ENCODE measurements at places on chromosomes 1 and 21. TPM values are rescaled to one million over a fixed set of nuclear protein-coding genes. Genes with fewer than 3 reads are reported as not detected.

Gene C1QB
- not detected for total RNA-seq

Gene KRTAP13-2
- not detected for total RNA-seq

Gene SMCP
- total RNA-seq = not detected

Gene VWA5B1
- total RNA-seq = 0.19 TPM

Gene MYCL
- total RNA-seq = 21.3 TPM

Gene NBPF6
- total RNA-seq = not detected

DNA sequence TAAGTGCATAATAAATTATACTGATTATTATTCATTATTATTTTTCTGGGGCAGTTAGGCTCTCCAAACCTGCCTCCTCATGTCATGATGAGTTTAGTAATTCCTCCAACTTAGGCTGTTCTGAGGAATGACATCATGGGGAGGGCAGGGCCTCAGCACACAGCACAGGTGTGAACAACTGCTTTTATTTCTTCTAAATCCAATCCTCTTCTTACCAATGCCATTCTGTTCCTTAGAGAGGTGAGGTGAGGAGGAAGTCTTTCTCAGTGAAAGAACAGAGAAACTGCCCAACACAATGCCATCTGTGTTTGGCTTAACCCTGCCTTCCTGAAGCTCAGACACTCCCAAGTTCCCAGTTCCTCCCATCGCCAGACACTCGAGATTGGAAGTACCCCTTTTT is 45.4 kb upstream of the WASF2 start:
- H3K36me3 ChIP-seq = peaks cover 15% of the 10 kb centered on the region
- no peaks in the 10 kb centered on the region for H3K27me3 ChIP-seq
- no peak for DNase-seq
- no peak overlapping the region for H3K4me3 ChIP-seq

- no peak for DNase-seq
- H3K4me1 ChIP-seq = peaks cover 31% of the 10 kb centered on the region
- peaks cover 6% of the 10 kb centered on the region for H3K36me3 ChIP-seq
- H3K27ac ChIP-seq = no peak overlapping the region
Observed at GRCh38 chr1:147565189-147565980, 24.1 kb downstream of the BCL9 start.

- H3K27me3 ChIP-seq = no peaks in the 10 kb centered on the region
- no peak overlapping the region for H3K4me3 ChIP-seq
- DNase-seq = no peak
- H3K4me1 ChIP-seq = peaks cover 15% of the 10 kb centered on the region
- no peak overlapping the region for H3K27ac ChIP-seq
Observed at GRCh38 chr1:193697115-193697762, 510.8 kb upstream of the B3GALT2 start.

DNA sequence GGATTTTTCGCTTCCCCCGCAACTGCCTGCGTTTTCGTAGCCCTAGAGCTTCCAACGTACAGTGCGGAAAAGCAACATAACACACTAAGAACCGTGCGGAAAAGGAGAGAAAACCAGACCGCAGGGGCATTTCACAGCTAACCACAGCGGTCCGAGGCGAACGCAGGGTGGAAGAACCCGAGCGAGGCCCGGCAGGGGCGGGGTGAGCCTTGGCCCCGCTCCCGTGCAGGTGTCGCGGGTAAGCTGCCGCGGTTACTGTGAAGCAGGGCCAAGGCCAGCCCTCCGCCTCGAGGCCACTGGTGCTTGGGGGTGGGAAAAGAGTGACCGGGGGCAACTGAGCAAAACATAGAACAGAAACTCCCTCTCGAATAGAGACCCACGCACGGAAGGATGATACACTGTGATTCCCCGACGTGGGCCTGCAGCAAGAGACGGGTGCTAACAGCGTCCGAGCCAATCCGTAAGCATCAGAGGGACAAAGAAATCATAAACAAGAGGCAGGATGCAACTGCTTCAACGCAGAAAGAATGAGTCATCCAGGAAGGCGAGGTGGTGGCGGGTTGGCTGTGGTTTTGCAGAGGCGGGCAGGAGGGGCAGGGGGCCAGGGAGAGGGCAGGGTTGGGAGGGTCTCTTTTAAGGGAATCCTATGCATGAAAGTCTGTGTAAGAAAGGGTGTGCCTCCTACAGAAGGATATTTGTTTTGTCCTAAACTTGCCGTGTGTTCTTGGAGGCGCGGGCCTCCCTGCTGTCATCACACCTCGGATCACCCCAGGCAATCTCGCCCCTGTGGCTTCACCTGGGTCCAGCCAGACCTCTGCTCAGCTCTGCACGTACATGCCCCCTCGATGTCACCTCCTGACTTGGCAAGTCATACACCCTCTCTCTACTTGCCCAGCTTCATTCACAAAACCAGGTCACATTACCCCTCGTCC is 7.3 kb downstream of the GNG4 start:
- H3K4me1 ChIP-seq = peaks cover 14% of the 10 kb centered on the region
- no peak overlapping the region for H3K27ac ChIP-seq
- H3K36me3 ChIP-seq = no peaks in the 10 kb centered on the region
- no peak for DNase-seq
- peaks cover 18% of the 10 kb centered on the region for H3K27me3 ChIP-seq

- H3K27me3 ChIP-seq = no peaks in the 10 kb centered on the region
- peak overlapping the region; percentile 100 for H3K27ac ChIP-seq
- H3K4me3 ChIP-seq = peak overlapping the region; percentile 83
- no peaks in the 10 kb centered on the region for H3K36me3 ChIP-seq
- H3K4me1 ChIP-seq = peaks cover 12% of the 10 kb centered on the region
- peak; percentile 72 for DNase-seq
Observed at GRCh38 chr1:144551543-144552424, 40.9 kb upstream of the PPIAL4F start.

All from progenitor cell of endocrine pancreas (in vitro differentiated cells).